ENCODE measurements at places on chromosomes 12 and 14.

DNA sequence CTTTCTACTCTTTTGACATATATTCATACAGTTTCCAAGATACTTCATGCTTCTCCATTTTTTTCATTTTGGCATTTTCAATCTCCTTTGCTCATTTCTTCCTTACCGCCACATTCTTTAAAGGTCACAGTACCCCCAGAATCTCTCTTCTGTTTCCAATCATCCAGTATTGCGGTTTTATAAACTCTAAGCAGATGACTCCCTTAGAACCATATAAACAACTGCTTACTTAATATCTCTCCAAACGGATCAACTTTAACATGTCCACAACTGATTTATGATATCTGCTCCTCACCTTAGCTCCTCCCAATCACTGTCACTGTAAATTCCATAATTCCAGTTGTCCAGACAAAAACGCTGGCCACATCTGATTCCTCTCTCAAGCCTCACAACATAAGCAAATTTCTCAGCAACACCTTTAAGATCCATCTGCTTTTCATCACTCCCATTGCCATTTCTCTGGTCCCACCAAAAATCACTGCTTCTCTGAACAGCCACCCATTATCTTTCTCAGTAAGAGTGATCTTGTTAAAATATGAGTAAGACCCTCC, 49.6 kb downstream of the HNRNPC start:
- no peak for DNase-seq

DNA sequence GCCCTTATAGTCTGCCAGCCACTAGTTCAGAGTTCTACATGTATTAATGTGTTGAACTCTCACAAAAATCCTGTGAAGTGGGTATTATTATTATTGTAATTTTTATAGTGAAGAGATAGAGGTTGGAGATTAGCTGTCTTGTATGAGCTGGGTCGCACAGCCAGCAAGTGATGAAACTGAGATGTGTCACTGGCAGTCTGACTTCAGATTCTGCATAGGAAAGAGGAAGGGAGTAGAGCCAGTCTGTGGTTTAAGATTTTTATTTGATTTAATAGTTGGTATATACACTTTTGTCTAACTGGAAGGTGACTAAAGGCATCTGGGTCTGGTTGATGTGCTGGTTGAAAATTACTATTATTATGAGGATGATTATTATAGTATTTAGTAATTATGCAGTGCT, 5.8 kb upstream of the FRS2 start:
- no peak for DNase-seq

- DNase-seq: no peak
These were observed 6.2 kb upstream of the KIF26A start for GRCh38 chr14:104131968-104132732.

DNA sequence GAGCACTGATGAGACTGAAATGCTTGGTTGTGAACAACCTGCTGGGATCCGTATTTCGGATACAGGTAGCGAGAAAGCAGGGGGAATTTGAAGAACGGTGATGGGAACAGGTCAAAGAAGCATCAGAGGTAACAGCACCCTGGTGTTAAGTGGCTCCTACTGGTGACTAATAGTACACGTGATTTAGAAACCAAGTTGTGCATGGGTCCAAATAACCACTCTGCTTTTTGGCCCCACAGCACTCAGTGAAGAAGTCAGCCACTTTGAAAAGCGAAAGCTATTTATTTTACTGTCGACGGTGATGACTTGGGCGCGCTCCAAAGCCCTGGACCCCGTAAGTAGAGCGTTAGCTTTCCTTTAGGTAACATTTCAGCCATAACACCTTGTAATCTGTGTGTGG, 16.7 kb downstream of the AK7 start:
- DNase-seq: no peak

GRCh38 chr12:8088574-8088973, 6.5 kb downstream of the NECAP1 start:
- DNase-seq: no peak

DNA sequence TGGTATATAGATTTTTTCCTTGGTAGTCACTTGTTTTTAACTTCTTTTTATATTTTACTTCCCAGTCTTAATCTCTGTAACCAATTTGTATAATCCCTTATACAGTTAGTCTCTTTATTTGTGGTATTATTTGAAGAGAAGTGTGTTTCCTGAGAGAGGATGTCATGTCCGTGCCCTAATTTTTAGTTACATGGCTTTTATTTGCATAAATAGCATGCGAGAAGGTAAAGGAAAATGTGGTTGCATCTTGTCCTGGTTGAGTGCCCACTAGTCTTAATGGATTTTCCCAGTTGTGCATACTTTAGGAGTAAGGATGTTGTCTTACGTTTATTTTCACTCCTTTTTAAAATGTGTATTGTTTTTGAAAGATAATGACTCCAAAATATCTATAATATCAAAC, 27.5 kb downstream of the RAP1B start:
- DNase-seq: no peak

DNA sequence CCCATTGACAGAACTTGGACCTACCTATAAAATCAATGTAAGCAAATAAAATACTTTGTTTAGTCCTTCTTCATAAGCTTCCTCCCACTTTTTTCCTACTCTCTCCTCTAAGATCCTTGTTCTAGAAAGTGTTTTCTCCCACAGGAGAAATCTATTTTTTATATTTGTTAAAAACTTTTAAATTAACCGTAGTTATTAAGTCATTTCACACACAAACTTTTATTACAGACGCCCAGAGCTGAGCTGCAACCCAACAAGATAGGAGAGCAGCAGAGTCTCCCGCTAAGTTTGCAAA, 27.7 kb downstream of the DAD1 start:
- DNase-seq: no peak

- DNase-seq: no peak
These were observed 48.2 kb downstream of the KIF26A start for GRCh38 chr14:104186575-104186974.

GRCh38 chr12:15856097-15856982, 25.8 kb upstream of the STRAP start:
- DNase-seq: peak; percentile 62

- no peak for DNase-seq
These were observed 9.0 kb downstream of the FBRSL1 start for GRCh38 chr12:132498931-132499330.

GRCh38 chr12:64404470-64405256, 471 bp downstream of the XPOT start:
- peak; percentile 62 for DNase-seq

All from kidney glomerular epithelial cell (primary cell).